M059J (cell line): ENCODE measurements at places on chromosomes 7 and 10. TPM values are rescaled to one million over a fixed set of nuclear protein-coding genes. Genes with fewer than 3 reads are reported as not detected.

GRCh38 chr10:76333796-76334195, 902.4 kb downstream of the LRMDA start:
- DNase-seq: no peak

GRCh38 chr7:137295739-137296324, 47.7 kb downstream of the PTN start:
- DNase-seq: no peak

DNA sequence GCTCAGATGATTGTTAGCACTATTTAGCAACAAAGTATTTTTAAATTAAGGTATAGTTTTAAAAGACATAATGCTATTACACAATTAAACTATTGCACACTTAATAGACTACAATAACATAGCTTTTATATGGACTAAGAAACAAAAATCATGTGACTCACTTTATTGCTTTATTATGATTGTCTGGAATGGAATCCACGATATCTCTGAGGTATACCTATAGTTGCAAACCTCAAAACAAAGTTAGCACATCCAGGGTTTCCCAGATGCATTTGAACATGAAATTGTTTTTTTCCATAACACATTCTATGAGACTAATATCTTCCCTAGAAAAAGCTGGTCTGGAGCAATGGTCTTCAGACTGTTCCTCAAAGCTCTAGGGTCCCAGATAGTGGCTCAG, 18.3 kb upstream of the RPEL1 start:
- DNase-seq: no peak

- no peak for DNase-seq
Observed at GRCh38 chr10:96410296-96410695, 51.5 kb upstream of the OPALIN start.

Gene TMEM139
- 0.07 TPM in 1 of 2 replicates, not detected in the other for total RNA-seq
